ENCODE measurements at places on chromosomes 2 and 18. TPM values are rescaled to one million over a fixed set of nuclear protein-coding genes. Genes with fewer than 3 reads are reported as not detected.

- no peak overlapping the region for H3K4me3 ChIP-seq
- no peak overlapping the region for H3K27ac ChIP-seq
- peaks cover 4% of the 10 kb centered on the region for H3K4me1 ChIP-seq
- H3K36me3 ChIP-seq = no peaks in the 10 kb centered on the region
- DNase-seq = no peak
- H3K27me3 ChIP-seq = no peaks in the 10 kb centered on the region
Measured at GRCh38 chr2:62152000-62152399, 43.9 kb upstream of the B3GNT2 start.

DNA sequence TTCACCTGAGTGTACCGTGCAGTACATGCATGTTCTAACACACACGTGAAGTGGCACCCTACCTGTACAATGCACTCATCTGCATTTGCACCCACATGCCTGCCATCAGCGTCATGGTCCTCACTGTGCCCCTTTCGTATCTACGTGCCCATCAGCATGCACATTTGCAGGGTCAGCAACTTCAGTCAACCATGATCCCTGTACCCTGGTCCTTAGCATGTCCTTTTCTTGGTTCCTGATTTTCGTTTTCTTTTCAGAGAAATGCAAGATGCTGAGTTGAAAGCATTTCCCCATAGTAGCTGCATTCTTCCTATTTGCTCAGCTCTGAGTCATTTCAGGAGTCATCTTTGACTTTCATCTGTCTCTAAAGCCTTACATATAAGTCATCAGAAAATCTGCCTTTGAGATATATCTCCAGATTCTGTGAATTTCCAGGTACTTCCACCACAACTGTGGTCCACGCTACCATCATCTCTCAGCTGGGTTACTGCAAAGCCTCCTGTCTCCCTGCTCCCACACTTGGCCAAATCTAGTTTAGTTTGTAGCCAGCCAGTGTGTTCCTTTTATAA is 14.7 kb upstream of the PUM2 start:
- peaks cover 2% of the 10 kb centered on the region for H3K27me3 ChIP-seq
- H3K4me3 ChIP-seq = no peak overlapping the region
- H3K27ac ChIP-seq = no peak overlapping the region
- DNase-seq = peak; percentile 53

The LYG1 gene
- 1.9 TPM for total RNA-seq

GRCh38 chr18:54263904-54264336 is 5.4 kb upstream of the POLI start:
- H3K27me3 ChIP-seq = no peaks in the 10 kb centered on the region
- no peaks in the 10 kb centered on the region for H3K36me3 ChIP-seq
- no peak overlapping the region for H3K27ac ChIP-seq
- no peak overlapping the region for H3K4me3 ChIP-seq
- DNase-seq = no peak
- peaks cover 2% of the 10 kb centered on the region for H3K4me1 ChIP-seq

- no peak for DNase-seq
- H3K36me3 ChIP-seq = no peaks in the 10 kb centered on the region
- no peak overlapping the region for H3K27ac ChIP-seq
- H3K27me3 ChIP-seq = peaks cover 4% of the 10 kb centered on the region
Measured at GRCh38 chr2:227125506-227125905, 38.5 kb downstream of the COL4A4 start.

The LCT gene
- total RNA-seq = not detected

- no peak overlapping the region for H3K27ac ChIP-seq
- peak; percentile 76 for DNase-seq
- H3K4me3 ChIP-seq = no peak overlapping the region
- no peaks in the 10 kb centered on the region for H3K27me3 ChIP-seq
Measured at GRCh38 chr2:63692002-63692606, 103.3 kb downstream of the MDH1 start.

DNA sequence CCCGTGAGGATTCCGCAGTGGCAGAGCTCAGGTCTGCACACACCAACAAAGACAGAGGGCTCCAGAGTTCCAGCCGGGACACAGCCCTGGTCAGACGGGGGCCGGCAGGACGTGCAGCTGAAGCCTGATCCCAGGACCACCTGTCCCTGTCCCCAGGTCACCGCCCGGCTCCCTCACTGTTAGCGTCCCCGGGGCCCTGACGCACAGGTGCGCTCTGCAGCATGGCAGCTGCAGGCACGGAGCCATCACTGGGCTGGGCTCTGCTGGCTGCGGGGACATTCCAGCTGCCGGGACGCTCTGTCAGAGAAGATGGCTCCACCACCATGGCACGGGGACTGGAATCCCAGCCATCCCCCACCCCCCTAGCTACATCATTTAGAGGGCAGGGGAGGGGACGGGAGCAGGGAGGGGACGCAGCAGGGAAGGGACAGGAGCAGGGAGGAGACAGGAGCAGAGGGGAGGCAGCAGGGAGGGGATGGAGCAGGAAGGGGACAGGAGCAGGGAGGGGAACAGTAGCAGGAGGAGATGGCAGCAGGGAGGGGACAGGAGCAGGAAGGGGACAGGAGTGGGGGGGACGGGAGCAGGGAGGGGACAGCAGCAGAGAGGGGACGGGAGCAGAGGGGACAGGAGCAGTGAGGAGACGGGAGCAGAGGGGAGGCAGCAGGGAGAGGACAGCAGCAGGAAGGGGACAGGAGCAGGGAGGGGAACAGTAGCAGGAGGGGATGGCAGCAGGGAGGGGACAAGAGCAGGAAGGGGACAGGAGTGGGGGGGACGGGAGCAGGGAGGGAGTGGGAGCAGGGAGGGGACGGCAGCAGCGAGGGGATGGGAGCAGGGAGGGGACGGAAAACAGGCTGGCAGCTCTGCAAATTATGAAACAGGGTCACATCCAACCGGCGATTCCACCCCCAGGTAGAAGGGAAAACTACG is 39.8 kb downstream of the SLC66A2 start:
- peak overlapping the region; percentile 42 for H3K27ac ChIP-seq
- no peaks in the 10 kb centered on the region for H3K27me3 ChIP-seq
- peaks cover 37% of the 10 kb centered on the region for H3K36me3 ChIP-seq
- peak; percentile 80 for DNase-seq
- peaks cover 26% of the 10 kb centered on the region for H3K4me1 ChIP-seq
- no peak overlapping the region for H3K4me3 ChIP-seq

The SGPP2 gene
- total RNA-seq = not detected

GRCh38 chr2:22795287-22795866 is 589.6 kb upstream of the KLHL29 start:
- H3K27ac ChIP-seq = no peak overlapping the region
- H3K36me3 ChIP-seq = no peaks in the 10 kb centered on the region
- H3K4me1 ChIP-seq = no peaks in the 10 kb centered on the region
- no peaks in the 10 kb centered on the region for H3K27me3 ChIP-seq

- no peak overlapping the region for H3K27ac ChIP-seq
- DNase-seq = peak; percentile 77
- H3K36me3 ChIP-seq = no peaks in the 10 kb centered on the region
- no peaks in the 10 kb centered on the region for H3K4me1 ChIP-seq
- no peaks in the 10 kb centered on the region for H3K27me3 ChIP-seq
- no peak overlapping the region for H3K4me3 ChIP-seq
Measured at GRCh38 chr2:228916416-228917090, 354.5 kb downstream of the PID1 start.

DNA sequence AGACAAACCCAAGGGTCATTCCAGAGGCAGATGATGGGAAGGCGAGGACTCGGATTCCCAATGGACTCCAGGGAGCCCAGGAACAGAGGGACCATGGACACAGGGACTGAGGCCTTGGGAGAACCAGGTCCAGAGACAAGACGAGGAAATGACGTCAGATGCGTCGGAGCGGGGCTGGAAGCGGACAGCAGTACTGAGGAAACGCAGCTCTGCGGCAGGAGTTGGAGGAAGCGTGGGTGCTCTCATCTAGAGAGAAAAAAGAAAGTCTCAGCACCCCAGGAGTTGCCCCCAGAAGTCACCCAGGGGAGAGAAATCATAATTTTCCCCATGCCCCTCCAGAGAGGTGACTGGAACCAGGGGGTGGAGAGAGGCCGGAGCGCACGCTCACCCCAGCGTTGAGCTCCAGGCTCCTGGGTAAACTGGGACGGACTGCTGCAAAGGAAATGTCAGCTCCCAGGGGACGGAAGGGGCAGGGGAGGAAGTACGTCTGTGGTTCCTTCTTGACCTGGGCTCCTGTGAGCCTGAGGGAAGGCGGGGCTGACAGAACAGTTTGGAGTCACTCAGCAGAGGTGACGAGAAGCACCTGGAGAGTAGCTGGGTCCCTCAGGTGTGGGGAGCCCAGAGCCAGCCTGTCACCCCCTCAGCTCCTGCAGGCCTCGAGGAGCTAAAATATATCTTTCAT is 44.7 kb downstream of the CMPK2 start:
- no peak overlapping the region for H3K27ac ChIP-seq
- H3K36me3 ChIP-seq = no peaks in the 10 kb centered on the region
- DNase-seq = no peak
- peaks cover 14% of the 10 kb centered on the region for H3K4me1 ChIP-seq

GRCh38 chr2:74427551-74427950 is 6.0 kb downstream of the WDR54 start:
- peaks cover 75% of the 10 kb centered on the region for H3K36me3 ChIP-seq
- H3K4me3 ChIP-seq = no peak overlapping the region
- H3K4me1 ChIP-seq = no peaks in the 10 kb centered on the region

DNA sequence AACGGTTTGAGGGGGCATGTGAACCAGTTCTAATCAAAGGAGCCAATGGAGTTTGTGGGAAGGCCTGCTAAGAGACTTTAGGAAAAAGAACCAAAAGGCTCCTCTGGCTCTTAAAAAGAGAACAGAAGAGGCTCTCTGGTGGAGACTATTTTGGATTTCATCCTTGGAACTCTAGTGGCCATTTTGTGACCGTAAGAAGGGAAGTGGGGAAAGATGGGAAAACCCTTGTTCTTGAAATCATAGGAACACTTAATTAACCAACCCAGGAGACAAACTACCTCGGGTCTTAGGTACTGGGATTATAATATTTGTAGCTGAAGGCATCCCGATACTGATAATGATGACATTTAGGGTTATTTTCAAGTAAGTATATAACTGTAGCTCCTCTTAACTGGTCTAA is 125.3 kb upstream of the SP3 start:
- no peaks in the 10 kb centered on the region for H3K4me1 ChIP-seq
- no peaks in the 10 kb centered on the region for H3K27me3 ChIP-seq
- DNase-seq = no peak
- H3K36me3 ChIP-seq = no peaks in the 10 kb centered on the region
- H3K27ac ChIP-seq = no peak overlapping the region

DNA sequence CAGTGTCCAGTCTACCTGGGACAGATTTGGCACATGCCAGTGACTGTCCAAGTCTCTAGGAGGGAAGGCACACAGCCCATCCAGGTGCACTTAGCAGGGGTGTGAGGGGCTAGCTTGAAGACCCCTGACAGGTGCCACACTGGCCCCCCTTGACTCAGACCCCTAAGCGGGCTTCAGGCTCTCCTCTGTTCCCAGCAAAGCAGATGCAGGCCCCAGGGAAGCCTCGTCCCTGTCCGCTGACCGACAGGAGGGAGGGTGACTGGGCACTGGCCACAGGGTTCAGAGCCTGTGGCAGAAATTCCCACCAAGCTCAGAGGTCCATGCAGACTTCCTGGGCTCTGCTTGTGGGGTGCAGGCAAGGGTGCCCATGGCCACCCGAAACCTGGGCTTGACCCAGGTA is 239.8 kb upstream of the MYT1L start:
- no peak for DNase-seq
- H3K27me3 ChIP-seq = peaks cover 3% of the 10 kb centered on the region
- no peaks in the 10 kb centered on the region for H3K36me3 ChIP-seq
- H3K4me3 ChIP-seq = no peak overlapping the region
- no peaks in the 10 kb centered on the region for H3K4me1 ChIP-seq

DNA sequence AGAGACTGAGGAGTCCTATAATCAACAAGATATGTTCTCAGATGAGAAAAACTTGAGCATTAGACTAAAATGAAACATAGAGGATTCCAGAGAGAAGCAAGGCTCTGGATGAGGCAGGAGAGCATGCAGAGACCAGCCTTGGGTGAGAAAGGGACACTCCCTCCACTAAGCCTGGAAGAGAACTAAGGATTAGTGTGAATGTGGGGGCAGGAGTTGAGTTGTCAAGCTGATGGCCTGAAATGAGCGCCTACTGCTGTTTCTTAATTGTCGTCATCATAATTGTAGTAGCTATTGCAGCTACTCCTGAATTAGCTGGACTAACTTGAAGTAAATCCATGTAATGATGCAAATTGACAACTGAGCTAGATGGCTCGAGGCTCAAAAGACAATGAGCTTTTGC is 114.1 kb downstream of the PKP4 start:
- H3K27me3 ChIP-seq = no peaks in the 10 kb centered on the region
- H3K4me1 ChIP-seq = no peaks in the 10 kb centered on the region
- no peaks in the 10 kb centered on the region for H3K36me3 ChIP-seq
- no peak overlapping the region for H3K4me3 ChIP-seq
- no peak overlapping the region for H3K27ac ChIP-seq
- no peak for DNase-seq

The CKAP2L gene
- total RNA-seq = 5.5 TPM

DNA sequence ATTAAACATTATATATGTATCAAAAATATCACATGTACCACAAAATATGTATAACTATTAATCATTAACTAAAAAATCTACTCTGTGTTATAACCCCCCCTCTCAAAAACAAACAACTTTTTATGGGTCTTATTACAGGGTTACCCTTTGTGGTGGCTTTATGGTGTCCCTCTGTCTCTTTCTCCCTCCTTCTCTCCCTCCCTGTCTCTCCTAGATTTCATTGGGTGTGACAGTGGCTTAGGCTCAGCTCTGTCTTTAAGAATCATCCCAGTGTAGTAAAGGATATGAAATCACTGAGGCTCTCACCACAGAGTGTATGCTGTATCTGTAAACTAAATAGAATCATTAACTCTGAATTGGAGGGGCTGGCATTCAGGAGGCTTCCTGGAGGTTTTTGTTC is 93.7 kb downstream of the TDRD15 start:
- H3K36me3 ChIP-seq = no peaks in the 10 kb centered on the region
- H3K4me3 ChIP-seq = no peak overlapping the region
- H3K4me1 ChIP-seq = no peaks in the 10 kb centered on the region
- no peak overlapping the region for H3K27ac ChIP-seq
- no peaks in the 10 kb centered on the region for H3K27me3 ChIP-seq

- H3K4me1 ChIP-seq = peaks cover 6% of the 10 kb centered on the region
- no peak overlapping the region for H3K27ac ChIP-seq
- no peak for DNase-seq
Measured at GRCh38 chr2:102262216-102263129, 48.9 kb upstream of the IL1RL1 start.

DNA sequence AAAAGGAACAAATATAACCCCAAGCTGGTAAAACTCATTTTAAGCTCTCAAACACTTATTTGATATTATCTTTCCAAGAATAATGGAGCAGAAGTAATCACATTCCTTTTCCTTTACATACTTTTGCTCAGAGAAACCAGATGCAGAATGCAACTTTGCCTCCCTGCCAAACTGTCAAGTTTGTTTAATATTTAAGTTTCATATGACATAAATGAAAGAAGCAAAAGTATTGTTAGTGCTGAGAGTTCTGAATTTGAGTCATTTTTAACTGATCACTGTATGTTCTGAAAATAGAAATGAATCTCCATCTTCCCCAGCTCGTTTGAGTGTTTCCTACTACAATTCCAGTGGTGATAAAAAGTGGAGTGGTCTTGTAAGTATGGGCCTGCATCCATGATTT is 423.4 kb downstream of the PID1 start:
- peak; percentile 88 for DNase-seq
- H3K4me1 ChIP-seq = peaks cover 4% of the 10 kb centered on the region
- H3K27me3 ChIP-seq = no peaks in the 10 kb centered on the region
- no peak overlapping the region for H3K4me3 ChIP-seq
- H3K36me3 ChIP-seq = no peaks in the 10 kb centered on the region
- H3K27ac ChIP-seq = no peak overlapping the region

- no peak for DNase-seq
- H3K27me3 ChIP-seq = no peaks in the 10 kb centered on the region
- H3K36me3 ChIP-seq = no peaks in the 10 kb centered on the region
- H3K4me3 ChIP-seq = no peak overlapping the region
- H3K4me1 ChIP-seq = peaks cover 4% of the 10 kb centered on the region
Measured at GRCh38 chr18:32372381-32373061, 98.2 kb downstream of the GAREM1 start.

Measured in muscle of leg (tissue), 16 donors.